ENCODE measurements at places on chromosomes 5 and 9.

DNA sequence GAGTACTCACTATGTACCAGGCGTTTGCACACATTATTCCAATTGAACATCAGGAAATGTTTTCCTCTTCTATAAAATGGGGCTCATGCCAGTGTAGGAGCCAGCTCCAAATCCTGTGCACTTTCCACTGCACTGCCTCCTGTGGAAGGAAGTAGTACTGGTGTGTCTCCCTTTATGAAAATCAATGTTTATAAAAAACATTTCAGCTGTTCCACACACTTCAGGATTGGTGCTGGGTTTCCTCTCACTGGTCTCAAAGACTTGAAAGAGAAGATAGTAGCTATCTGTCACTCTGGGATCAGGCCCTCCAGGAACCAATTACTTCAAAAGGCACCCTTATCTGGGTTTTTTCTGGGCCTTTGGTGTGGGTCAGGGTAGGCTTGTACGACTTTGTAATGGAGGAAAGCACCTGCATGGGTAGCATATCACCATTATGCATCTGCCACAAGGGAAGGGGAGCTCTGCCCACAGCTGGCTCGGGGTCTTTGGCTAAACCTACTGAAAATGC is 32.5 kb downstream of the RAB14 start:
- no peak for DNase-seq

GRCh38 chr5:96036301-96036700 is 74.7 kb upstream of the ELL2 start:
- no peak for DNase-seq

GRCh38 chr5:11143456-11144267 is 382.6 kb upstream of the DAP start:
- peak; percentile 31 for DNase-seq

DNA sequence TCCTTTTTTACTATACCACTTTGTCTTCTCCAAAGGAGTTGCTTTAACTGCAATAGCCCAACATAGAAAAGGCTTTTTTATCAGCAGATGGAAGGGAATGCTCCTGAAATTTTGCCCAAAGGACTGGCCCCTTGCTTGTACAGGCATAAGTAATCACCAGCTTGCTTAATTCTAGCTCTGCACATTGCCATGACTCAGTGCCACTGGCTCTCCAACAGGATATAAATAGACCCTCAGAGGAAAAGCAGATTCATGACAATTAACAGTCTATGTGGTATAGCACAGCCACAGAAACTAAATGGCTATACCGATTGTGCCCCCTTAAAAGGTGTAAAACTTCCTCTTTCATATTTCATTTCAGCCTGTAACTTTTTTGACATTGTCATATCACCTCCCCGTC is 227.0 kb downstream of the ZNF608 start:
- peak; percentile 85 for DNase-seq

DNA sequence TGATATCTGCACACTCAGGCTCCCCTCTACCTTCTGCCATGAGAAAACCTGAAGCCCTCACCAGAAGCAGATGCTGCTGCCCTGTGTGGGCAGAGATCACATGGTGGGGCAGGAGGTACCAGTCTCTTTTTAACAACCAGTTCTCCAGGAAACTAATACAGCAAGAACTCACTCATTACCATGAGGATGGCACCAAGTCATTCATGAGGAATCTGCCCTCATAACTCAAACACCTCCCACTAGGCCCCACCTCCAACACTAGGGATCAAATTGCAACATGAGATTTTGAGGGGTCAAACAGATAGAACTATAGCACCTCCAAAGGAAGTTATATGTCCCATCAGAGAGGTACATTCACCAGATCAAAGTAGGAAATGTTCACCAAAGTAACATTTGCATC is 136.3 kb upstream of the SHB start:
- no peak for DNase-seq

DNA sequence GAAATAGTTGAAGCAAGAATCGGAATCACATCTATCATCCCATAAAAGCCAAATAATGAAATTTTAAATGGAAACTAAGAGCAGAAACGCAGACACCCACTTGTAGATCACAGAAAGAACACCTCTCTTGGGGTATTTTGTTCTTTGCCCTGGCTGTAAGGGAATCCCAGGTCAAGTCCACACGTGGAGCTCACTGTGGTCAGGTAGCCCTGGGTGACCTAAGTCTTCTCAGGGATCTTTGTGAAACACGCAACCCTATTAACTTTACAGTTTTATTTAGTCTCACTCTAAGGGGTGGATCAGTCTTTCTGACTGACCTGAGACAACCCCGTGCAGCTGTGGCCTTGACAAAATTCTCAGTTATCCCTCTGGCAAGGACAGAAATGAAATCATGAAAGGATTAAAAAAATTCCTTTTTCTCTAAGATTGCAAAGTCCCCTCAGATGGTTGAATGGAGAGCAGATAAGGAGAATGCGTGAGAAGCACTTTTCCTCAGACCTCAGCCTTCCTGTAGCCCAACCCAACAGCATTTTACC is 111.6 kb downstream of the NREP start:
- DNase-seq = no peak

DNA sequence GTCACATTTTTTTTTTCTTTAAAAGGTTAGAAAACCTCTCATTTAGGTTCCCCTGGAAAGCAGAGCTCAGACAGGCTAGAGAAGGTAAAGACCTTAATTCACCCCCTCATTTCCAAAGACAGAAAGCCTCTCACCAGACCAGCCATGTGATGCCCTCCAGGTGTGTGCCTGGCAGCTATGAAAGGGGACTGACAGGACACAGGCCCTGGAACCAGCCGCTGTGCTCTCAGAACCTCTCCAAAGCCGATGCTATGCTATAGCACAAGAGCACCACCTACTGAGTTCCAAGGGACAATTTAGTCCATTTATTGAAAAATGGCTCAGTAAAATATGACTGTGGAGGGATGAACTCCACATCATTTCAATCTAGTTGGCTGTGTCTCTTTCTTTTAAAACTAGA is 48.8 kb downstream of the FANCC start:
- DNase-seq = peak; percentile 24

DNA sequence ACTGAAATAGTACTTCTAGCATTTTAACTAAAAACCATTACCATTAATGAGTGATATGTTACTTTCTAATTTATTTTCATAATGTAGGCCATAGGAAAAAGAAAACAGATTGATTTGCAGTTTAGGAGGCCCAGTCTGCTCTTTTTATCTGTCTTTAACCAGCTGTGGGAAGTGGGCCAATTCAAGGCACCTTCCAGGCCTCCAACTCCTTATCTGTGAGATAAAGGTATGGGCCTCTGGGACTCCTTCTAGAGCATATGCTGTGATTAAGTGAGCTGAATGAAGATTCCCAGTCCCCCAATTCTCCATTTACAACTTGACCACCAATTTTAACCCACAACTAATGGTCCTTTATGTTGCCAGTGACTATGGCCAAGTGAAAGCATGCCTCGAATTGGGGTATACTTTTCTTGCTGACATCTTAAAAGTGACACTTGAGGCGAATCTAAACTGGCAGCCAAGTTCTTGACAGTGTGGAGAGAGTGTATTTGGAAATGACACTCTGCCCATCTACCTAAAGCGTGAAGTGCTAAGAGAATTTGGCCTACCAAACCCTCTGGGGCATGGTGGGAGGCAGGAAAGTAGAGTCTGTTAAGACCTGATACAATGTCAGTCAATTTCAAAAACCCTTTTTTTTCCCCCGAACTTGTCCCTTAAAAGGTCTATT is 88.3 kb downstream of the PIK3R1 start:
- no peak for DNase-seq

GRCh38 chr5:125278711-125279110 is 532.3 kb upstream of the ZNF608 start:
- DNase-seq = no peak

DNA sequence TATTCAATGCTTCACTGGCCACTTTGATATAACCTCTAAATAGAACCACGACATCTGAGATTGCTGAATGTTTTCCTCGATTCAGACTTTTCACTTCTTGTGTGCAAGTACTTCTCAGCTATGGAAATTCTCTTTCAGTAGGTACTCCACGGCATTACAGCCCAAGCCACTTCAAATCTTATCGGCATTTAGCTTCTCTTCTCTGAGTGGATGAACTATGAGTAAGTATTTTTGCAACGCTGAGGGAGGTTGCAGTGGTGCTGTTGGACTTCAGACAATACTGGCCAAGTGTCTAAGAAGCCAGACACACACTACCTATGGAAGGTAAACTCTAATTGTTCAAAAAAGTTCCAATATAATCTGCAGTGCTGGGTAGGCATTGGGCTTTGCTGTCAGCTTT is 60.1 kb downstream of the FBN2 start:
- no peak for DNase-seq

DNA sequence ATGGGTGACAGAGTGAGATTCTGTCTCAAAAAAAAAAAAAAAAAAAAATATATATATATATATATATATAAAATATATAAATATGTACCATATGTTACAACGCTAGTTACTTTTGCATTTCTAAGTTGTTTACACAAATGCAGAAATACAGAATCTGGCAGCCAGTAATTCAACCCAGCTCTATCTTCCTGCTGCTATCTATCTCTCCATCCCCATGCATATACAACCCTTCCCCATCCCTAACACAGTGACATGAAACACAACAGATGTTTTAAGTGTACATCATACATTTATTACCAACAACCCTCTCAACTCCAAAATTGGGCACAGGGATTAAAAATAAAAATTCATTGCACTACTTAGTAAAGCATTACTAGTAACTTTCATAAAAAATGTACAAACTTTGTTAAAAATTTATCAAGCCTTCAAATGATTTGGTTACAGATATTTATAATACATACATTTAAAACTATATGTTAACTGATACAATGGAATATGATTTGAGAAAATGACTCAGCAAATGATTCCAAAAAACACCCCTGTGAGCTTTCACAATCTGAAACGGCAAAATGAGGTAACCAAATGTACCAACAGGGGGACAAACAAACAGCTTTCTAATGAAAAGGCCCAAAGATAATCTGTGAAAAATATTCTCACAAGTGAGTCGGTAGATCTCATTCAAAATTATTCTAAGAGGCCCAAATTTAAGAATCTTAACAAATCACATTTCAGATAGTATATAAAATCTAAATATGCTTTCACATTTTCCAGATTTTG is 63.8 kb downstream of the RNF38 start:
- no peak for DNase-seq

DNA sequence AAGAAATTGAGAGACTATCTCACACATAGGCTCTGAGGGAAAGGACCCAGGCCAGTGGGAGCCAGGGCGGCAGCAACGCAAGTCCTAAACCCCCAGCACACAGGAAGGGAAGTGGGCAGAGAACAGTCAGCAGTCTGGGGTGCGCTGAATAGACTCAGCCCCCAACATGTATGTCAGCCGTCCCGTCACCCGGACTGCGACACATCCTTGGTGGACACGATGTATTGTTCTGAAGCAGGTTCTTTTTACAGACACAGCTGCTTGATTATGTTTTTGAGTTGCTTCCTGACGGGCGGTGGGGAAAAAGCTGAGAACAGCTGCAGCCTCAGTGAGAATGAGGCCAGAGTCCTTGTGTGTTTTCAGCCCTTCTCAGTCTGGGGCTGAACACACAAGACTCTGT is 64.1 kb upstream of the CXCL14 start:
- DNase-seq = no peak

DNA sequence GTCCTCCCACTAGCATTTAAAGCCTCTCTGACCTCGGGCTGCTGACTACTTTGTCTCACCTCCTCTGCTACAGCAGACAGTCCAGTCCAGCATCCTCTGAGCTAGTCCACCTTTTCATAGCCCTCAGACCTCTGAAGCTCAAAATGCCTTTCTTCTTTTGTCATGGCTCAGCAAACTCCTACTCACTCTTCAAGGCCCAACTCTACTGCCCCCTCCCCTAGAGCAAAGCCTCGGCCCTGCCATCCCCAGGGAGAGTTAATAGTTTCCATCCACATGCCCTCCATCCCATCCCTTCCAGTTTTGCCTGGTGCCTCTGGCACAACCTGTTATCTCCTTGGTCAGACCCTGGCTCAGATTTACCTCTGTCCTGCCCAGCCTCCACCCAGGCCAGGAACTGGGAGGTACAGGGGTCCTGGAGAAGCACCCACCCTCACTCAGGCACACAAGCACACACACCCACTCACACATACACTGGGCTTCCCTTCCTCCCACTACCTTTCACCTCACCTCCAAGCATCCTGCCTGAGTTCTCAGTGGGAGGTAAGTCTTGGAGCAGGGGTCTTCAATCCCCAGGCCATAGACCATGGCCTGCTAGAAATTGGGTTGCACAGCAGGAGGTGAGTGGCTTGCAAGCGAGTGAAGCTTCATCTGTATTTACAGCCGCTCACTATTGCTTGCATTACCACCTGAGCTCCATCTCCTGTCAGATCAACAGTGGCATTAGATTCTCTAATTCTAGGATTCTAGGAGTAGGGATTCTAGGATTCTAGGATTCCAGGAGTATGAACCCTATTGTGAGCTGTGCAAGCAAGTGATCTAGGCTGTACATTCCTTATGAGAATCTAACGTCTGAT is 18.1 kb downstream of the PDLIM4 start:
- DNase-seq = no peak

GRCh38 chr5:67291066-67291465 is 94.5 kb upstream of the CD180 start:
- no peak for DNase-seq

DNA sequence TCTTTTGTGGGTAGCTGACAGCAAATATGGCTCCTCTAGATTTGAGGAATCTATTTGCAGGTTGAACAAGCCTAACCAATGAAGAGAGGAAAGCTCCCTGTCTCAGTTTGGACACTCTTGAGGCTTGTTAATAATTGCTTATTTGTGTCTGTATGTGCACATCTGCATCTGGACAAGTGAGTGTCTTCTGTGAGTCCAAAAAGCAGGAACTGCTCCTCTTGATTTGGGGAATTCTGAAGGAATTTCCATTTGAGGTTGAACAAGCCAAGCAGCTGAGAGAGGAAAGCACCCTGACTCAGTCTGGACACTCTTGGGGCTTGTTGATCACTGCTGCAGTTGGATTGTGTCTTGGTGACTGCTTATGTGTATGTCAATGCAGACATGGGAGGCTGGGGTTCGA is 211.6 kb downstream of the DTWD2 start:
- DNase-seq = no peak

- DNase-seq = no peak
Measured at GRCh38 chr5:63249960-63250359, 671.3 kb downstream of the LRRC70 start.

DNA sequence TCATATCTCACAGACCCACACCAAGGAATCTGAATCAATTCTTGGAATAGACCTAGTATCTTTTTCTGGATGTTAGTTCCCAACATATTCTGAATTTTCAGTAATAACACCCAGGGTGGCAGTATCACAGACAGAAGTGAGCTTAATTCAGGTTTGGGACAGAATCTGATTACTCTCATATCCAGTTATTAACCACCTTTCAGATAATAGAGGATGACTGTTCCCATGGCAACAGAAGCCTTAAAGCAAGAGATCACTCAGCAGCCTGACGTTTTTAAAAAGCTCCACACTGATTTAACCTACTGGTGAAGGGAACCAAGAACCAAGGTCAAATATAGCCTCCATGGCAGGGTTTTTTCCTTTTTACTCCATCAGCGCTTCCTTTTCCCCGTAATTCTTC is 68.4 kb downstream of the ACTBL2 start:
- DNase-seq = no peak

GRCh38 chr9:123745933-123746332 is 184.0 kb downstream of the DENND1A start:
- no peak for DNase-seq

- DNase-seq = no peak
Measured at GRCh38 chr5:137516961-137517360, 17.8 kb upstream of the SPOCK1 start.

GRCh38 chr5:111063709-111064322 is 7.7 kb upstream of the TSLP start:
- no peak for DNase-seq
